AG20443 (cell line): ENCODE measurements at places on chromosomes 5 and 9.

DNA sequence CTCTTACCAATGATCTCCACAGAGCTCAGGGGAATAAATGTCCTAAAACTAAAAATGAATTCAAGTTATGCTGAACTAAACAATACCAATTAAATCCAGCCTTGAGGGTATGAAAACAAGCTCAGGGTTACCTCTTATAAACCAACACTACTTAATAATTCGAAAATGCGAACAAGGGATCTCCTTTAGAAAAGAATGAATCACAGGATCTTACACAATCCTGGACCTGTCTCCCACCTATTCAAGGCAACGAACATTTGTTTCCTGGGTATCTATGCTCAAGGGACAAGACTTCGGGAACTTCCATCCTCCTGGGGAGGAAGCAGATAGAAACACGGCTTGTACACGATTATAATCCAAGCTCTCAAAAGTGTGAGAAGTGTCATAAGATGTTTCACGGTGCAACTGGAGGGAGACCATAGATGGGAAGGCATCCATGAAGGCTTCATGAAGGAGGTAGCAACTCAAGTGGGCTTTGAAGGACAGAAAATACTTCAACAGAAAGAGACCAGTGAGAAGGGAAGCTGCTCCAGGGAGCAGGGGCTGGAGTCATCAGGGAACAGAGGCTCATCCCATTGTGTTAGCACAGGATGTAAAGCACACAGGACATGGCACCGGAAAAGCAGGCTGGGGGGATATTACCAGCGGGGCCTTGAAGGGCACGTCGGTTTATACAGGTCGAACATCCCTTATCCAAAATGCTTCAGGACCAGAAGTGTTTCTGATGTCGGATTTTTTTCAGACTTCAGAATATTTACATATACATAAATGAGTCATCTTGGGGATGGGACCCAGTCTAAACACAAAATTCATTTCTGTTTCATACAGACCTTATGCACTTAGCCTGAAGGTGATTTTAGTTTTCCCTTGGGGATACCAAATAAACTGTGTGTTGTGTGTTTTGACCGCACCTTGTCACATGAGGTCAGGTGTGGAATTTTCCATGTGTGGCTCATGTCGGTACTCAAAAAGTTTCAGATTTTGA lies 87.4 kb downstream of the TLE1 start:
- no peak for DNase-seq

DNA sequence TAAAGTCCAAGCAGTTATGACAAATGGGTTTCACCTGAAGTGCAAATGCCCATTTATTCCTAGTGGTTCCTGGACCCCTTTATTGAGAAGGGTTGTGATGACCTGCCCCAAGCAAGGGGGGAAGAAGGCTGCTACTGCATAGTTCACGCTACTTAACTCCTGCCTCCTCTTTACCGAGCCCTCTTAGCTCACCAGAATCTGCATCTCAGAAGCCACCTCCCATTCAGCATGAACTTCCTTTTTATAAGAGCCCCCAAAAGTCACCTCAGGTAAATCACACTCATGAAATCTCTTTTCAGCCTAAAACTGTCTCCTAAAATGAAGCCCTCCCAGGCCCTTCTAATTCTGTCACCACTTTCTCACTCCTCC lies 26.6 kb upstream of the C9orf72 start:
- DNase-seq, result no peak

DNA sequence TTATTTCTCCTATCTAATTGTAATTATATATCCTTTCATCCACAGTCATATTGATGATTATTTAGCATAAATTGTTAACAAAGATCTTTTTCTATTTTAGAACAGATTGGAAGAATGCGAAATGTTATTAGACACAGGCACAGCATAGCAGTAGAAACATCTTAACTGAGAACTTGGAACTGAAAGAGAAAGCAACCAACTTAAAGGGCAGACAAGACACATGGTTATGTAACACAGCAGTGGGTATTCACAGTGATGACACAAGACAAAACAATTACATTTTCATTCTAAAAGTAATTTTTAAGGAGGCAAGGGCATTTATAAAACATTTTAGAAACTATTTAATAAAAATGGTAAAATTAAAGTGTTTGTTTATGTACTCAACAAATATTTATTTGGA lies 57.7 kb upstream of the MEF2C start:
- DNase-seq, result no peak

DNA sequence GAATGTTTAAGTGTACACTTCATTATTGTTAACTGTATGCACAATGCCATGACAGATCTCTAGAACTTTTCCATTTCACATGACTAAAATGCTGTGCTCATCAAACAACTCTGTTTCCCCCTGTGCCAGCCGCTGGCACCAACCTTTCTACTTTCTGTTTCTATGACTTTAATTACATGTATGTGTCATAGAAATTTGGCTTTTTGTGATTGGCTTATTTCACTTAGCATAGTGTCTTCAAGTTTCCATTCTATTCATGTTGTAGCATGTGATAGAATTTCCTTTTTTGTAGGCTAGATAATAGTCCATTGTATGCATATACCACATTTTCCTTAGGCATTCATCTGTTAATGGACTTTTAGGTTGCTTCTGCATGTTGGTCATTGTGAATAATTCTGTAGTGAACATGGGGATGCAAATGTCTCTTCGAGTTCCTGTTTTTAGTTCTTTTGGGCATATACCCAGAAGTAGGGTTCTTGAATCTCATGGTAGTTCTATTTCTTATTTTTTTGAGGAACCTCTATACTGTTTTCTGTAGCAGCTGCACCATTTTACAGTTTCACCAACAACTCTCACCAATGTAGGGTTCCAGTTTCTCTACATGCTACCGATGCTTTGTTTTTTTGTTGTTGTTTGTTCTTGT lies 184.4 kb upstream of the DMRT1 start:
- no peak for DNase-seq

DNA sequence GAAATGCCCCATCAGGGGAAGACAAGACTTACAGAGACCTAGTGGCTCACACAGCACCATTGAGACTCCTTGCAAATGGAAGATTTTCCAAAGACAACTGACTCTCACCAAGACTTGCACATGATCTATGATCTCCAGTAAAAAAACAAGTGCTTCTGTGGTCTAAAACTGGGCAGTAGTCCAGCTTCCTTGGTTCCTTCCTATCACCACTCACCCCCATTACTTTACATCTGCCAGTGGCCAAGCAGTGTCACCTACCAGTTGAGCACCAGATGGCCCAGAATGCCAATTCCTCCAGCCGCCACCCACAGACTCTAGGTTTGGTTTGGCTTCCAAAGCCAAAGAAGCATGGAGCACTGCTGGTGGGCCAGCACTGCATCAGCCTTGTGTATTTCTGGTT lies 47.7 kb downstream of the SH3TC2 start:
- DNase-seq, result no peak

DNA sequence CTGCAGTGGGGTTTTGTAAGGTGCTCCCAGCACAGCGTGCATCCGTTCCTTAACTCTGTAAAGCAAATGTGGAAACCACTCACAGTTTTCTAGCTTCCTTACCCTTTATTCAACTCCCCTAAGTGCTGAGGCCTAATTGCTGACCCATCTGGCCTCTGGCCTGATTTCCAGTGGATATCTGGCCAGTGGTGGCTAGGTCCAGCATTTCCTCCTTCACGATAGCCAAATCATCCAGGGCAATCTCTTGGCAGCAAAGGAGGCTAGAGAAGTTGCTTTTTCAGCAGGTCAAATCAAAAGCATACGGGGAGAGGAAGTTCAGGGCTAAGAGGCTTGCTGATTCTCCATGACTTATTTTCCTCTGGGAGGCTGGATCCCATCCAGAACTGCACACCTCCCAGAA lies 286.3 kb upstream of the VLDLR start:
- no peak for DNase-seq

GRCh38 chr5:65831276-65831675 lies 95.1 kb upstream of the ERBIN start:
- no peak for DNase-seq

DNA sequence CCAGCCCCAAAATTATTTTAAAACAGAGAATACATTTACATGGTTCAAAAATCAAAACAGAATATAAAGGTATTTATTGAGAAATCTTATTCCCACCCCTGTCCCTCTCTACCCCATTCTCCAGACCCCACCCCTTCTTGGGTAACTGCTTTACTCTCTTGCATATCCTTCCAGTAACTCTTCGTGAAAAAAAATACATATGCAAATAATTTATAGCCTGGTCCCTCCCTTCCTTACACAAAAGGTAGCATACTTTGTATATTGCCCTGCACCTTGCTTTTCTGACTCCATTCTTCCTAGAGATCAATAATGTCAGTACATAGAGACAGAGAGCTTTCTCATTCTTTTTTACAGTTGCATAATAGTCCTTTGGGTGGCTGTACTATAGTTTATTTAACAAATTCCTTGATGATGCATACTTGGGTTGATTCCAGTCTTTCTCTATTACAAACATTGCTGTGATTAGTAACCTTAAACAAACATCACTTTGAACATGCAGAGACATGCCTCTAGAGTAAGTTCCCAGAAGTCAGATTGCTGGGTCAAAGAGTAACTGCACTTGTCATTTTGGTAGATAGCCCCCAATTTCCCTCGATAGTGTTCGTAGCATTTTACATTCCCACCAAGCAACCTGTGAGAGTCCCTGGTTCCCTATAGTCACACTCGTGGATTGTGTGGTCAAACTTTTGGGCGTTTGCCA lies 47.9 kb downstream of the STOM start:
- peak; percentile 60 for DNase-seq
